K562 (cell line): ENCODE measurements at places on chromosomes 3 and 15.

- no peak for DNase-seq
Measured at GRCh38 chr15:88375234-88375927, 91.8 kb downstream of the MRPL46 start.

GRCh38 chr3:11996480-11996879 lies 7.7 kb upstream of the SYN2 start:
- no peak for DNase-seq

DNA sequence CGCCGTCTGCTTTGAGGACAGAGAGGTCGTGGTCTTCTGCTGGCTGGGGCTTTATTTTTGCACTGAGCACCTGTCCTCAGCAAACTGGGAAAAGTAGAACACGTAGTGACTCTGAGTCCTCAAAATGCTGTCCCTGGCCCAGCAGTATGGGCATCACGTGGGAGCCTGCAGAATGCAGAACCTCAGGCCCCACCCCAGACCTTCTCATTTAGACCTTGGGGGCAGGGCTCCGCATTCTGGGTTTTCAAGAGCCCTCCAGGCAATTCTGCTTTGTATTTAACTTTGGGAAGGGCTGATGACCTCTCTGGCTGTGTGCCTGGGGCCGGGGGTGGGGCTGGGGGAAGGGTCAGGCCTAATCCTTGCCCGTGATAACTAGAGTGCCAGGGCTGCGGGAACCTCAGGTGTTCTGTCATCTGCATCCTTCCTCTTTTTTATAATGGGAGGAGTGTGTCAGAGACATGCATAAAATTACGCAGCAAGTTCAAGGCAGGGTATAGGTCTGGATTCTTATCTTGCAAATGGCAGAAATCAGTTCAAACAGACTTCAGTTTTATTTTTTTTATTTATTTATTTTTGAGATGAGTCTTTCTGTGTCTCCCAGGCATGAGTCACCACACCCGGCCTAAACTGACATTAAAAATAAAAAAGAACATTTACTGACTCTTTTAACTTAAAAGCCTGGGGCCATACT lies 11.1 kb downstream of the SLC6A6 start:
- no peak for DNase-seq

- no peak for DNase-seq
Measured at GRCh38 chr3:100131241-100131640, 16.9 kb upstream of the FILIP1L start.

DNA sequence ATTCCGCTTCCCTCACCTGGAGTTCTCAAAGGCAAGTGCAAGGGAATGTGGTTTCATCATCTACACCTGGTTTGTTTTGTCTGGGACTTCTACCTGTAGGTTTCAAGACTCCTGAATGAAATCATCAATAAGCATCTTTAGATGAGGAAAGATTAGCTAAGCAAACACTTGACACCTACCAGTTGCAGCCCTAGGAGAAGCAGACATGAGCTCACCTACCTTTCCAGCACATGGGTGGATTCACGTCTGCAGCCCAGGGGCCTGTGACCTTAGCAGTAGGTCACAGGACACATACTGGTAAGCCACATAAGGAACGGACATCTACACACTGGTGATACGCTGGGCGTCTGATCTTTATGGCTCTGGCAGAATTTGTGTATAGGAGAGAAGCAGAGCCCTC lies 26.7 kb downstream of the SLCO2A1 start:
- DNase-seq: no peak

DNA sequence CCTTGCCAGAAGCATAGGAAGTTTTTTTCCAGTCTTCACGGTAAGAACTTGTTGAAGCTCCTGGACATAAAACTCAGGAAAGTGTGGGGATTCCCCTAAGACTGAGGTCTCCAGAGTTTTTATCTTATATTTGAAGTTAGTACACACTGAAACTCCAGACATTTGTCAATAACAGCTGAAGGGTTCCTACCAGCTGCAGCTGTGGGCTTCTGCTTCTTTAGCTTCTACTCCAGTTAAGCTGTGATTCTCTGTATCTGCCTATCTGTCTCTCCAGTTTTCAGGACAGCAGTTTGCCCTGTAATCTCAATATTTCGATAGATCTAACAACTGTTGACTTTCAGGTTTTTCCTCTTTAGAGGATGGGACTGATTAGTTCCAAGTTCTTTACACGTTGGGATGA lies 966.0 kb upstream of the SEMA6D start:
- no peak for DNase-seq
